ENCODE measurements at places on chromosomes 16 and 17.
A peak's percentile ranks its signal among the peaks of the same experiment; 100 is the strongest.

GRCh38 chr17:35775583-35775982 is 14.9 kb downstream of the C17orf50 start:
- DNase-seq = no peak

DNA sequence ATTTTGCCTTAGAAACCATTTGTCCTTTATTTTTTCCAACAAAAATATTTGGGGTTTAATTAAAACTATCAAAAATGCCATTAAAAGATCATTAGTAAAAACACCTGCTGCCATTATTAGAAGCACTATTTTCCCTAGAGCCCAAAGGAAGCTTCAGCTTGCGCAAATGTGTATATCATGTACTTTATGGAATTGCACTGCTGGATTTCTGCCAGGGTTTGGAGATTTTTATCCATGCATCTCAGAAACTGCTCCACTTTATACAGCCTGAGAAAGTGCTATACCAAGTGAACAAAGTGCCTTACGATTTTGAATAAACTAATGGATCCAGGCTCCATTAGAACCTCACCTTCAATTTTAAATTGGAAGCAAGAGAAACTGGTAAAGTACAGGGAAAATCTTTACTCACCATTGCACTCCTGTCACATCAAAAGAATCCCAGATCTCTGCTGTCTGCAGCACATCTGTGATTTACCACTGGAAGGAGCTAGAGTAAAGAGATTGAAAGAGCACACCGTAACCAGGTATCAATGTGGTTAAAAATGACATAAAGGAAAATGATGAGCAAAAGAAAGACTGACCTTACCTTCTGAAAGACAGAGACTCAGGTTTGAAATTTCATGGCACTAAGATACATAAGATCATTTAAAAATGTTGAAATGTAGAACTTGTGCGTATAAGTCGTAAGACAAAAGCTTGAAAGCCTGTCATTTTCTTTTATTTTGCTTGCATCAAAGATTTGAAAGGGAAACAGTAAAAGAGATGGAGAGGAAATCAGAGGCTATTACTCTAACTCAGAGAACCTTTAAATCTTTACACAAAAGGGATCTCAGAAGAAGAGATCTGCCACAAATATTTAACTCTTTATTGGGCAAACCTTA is 678.1 kb upstream of the GOT2 start:
- DNase-seq = no peak

GRCh38 chr17:69269131-69269998 is 40.7 kb upstream of the ABCA10 start:
- DNase-seq = no peak

- no peak for DNase-seq
These were observed 9.9 kb upstream of the NUDT16L1 start for GRCh38 chr16:4683255-4684057.

GRCh38 chr16:9934723-9935508 is 247.3 kb downstream of the GRIN2A start:
- no peak for DNase-seq

GRCh38 chr17:57106107-57106835 is 21.2 kb downstream of the AKAP1 start:
- no peak for DNase-seq

GRCh38 chr16:66091471-66091891 is 275.0 kb upstream of the CDH5 start:
- no peak for DNase-seq

DNA sequence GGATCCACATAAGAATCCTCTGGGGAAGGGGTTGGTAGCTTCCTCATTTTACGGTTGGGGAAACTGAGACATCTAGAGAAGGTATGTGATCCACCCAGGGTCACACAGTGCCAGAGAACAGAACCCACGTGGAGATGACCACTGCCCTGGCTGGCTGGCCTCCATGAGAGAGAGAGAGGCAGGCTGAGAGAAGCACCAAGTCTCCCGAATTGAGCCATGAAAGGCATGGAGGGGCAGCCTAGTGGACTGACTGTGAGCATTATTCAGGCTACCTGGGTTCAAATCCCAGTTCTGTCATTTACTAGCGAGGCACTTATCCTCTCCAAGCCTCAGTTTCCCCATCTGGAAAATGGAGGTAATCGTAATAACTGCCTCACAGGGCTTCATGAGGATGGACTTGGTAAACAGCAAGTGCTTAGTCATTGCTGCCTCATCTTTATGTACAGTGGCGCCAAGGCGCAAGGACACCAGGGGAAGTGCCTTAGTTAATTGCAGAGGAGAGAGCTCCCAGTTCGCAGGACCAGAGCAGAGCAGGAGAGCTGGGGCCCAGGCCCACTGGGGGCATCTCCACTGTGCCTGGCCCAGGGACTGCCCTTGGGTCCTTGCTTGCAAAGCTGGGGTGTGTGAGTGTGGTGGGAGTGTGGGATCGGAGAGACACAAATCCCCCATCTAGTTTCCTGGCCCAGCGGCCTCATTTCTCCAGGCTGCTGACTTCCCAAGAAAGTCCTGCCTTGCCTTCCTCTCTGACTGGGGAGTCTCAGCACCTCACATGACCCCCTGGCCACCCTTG is 61.2 kb downstream of the SNX20 start:
- DNase-seq = peak; percentile 13

GRCh38 chr16:4676831-4677230 is 16.5 kb upstream of the NUDT16L1 start:
- no peak for DNase-seq

- DNase-seq = no peak
These were observed 7.5 kb downstream of the PRSS27 start for GRCh38 chr16:2712546-2712945.

GRCh38 chr16:87681981-87682570 is 79.8 kb downstream of the JPH3 start:
- no peak for DNase-seq

GRCh38 chr17:51853857-51854256 is 304.7 kb downstream of the CA10 start:
- no peak for DNase-seq
